ENCODE measurements at places on chromosomes 5 and 9. TPM values are rescaled to one million over a fixed set of nuclear protein-coding genes. Genes with fewer than 3 reads are reported as not detected.

GRCh38 chr9:69486498-69486897 lies 161.5 kb downstream of the ENTREP1 start:
- DNase-seq, result no peak

GRCh38 chr5:154972476-154973080 lies 31.7 kb downstream of the MRPL22 start:
- DNase-seq, result no peak

GRCh38 chr9:97930972-97931371 lies 7.0 kb downstream of the HEMGN start:
- no peak for DNase-seq

SECISBP2 gene
- 102 TPM for total RNA-seq

ANKRD31 gene
- not detected for total RNA-seq
